WTC11 (cell line): ENCODE measurements at places on chromosomes 6 and 20. TPM values are rescaled to one million over a fixed set of nuclear protein-coding genes. Genes with fewer than 3 reads are reported as not detected.

The FAM83D gene
- 57.7 to 66.9 TPM (median 58.3 TPM) in 3 replicates for total RNA-seq

The SUMO4 gene
- total RNA-seq, result 0.55 to 1.2 TPM (median 0.73 TPM) in 3 replicates

The DACT2 gene
- 3.4 to 4.9 TPM (median 3.8 TPM) in 3 replicates for total RNA-seq

The IFT52 gene
- 26.0 to 29.1 TPM (median 27.5 TPM) in 3 replicates for total RNA-seq

The CPNE5 gene
- 0.44 to 0.71 TPM (median 0.48 TPM) in 3 replicates for total RNA-seq

The C4A gene
- total RNA-seq, result 3.8 to 5.2 TPM (median 4.2 TPM) in 3 replicates

The FAXC gene
- total RNA-seq, result 10.2 to 12.9 TPM (median 11.1 TPM) in 3 replicates

The SIRPB2 gene
- not detected in 3 replicates for total RNA-seq

The BPIFB1 gene
- total RNA-seq, result 0.09 to 0.11 TPM in 2 of 3 replicates, not detected in the other

The LAMP5 gene
- total RNA-seq, result 0.11 to 0.37 TPM (median 0.31 TPM) in 3 replicates

The HLA-DPB1 gene
- 18.0 to 23.9 TPM (median 21.3 TPM) in 3 replicates for total RNA-seq

The FAM210B gene
- total RNA-seq, result 16.5 to 19.1 TPM (median 16.5 TPM) in 3 replicates

The ZNF831 gene
- 0.02 to 0.04 TPM in 2 of 3 replicates, not detected in the other for total RNA-seq

GRCh38 chr20:39259010-39259803 lies 297.1 kb downstream of the DHX35 start:
- DNase-seq, result no peak
- H3K4me1 ChIP-seq, result no peaks in the 10 kb centered on the region
- H3K4me3 ChIP-seq, result no peak overlapping the region

GRCh38 chr20:24877652-24878051 lies 71.4 kb upstream of the CST7 start:
- H3K27me3 ChIP-seq, result no peaks in the 10 kb centered on the region
- no peak overlapping the region for H3K4me3 ChIP-seq
- peaks cover 14% of the 10 kb centered on the region for H3K36me3 ChIP-seq
- H3K27ac ChIP-seq, result no peak overlapping the region
- no peak for DNase-seq
- no peaks in the 10 kb centered on the region for H3K4me1 ChIP-seq

DNA sequence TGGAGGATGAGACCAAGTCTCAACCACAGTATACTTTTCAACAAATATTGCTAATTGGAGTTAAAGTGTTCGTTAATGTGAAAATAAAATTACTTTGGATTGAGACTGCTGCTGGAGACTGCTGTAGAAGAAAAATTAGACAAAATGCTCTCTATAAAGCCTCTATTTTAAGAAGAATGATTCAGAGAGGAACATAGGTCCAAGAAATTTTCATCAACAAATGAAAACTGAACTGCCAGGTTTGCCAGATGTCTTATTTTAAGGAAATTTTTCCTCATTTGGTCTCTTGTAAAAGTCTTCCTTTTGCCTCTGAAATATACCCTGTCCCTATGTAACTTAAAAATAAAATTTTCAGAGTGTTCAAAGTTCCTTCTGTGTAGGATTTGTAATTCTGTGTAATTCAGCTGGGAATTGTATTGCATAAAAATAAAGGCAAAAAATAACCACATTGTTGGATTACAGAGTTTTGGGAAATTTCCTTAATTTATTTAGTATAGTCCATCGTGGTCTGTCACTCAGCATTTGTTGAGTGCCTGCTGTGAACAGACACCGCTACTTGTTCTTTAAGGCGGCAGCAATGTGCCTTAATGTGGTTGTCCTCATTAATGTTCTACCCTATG lies 27.4 kb downstream of the ANKS1A start:
- no peak overlapping the region for H3K27ac ChIP-seq
- H3K27me3 ChIP-seq, result no peaks in the 10 kb centered on the region
- no peak overlapping the region for H3K4me3 ChIP-seq
- H3K4me1 ChIP-seq, result peaks cover 3% of the 10 kb centered on the region
- no peak for DNase-seq

GRCh38 chr20:31839782-31840487 lies 5.5 kb downstream of the FOXS1 start:
- H3K4me3 ChIP-seq, result no peak overlapping the region
- H3K27me3 ChIP-seq, result no peaks in the 10 kb centered on the region
- no peak for DNase-seq
- H3K27ac ChIP-seq, result no peak overlapping the region
- H3K4me1 ChIP-seq, result peaks cover 33% of the 10 kb centered on the region

DNA sequence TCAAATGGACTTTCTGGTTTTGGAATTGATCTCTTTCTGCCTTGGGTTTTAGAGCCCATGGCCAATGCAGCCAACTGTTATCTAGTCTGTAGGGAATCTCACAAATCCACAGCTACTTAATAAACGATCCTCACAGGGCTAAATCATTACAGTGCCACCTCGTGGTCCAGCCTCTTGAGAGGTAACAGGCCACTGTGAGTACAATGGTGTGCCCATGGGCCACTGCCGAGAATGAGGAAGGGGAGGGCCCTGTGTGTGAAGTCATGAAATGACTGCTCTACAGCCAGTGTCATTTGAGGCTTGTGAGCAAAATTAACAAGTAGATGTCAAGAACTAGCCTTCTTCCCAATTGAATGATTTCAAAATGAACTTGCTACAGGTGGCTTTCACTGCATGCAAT lies 54.3 kb upstream of the GMPR start:
- peak; percentile 36 for DNase-seq
- peaks cover 3% of the 10 kb centered on the region for H3K36me3 ChIP-seq
- peaks cover 12% of the 10 kb centered on the region for H3K4me1 ChIP-seq
- no peaks in the 10 kb centered on the region for H3K27me3 ChIP-seq

DNA sequence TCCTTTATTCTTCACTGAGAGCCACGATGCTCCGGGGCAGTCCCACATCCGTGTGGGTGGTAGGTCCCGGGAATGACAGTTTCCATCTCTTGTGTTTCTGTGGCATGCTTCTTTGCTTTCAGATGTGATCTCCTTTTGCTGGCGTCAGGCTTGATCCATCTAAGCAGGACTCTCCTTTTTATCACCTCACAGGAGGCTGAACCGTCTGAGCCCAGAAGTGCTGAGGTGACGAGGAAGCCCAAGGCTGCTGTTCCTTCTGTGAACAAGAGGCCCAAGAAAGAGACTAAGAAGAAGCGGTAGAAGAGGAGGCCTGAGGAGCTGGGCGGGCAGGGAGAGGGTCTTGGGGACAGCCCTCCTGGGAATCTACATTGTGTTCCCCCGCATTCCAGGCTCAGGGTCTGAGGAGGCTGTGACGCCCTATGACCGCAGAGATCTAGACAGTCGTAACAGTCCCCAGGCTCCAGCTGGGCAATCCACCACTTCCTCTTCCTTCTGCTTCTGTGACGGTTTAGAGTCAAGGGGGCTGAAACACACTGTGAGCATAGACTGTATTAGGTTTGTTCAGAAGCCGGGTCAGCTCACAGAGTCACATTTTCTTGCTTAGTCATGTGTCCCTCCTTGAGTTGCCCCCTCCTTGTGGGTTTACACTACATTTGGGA lies 26.8 kb downstream of the MANBAL start:
- no peaks in the 10 kb centered on the region; the same call in 1 of the 2 replicates for H3K27me3 ChIP-seq
- H3K27ac ChIP-seq, result peak overlapping the region; percentile 93
- H3K4me1 ChIP-seq, result peaks cover 50% of the 10 kb centered on the region
- H3K36me3 ChIP-seq, result peaks cover 10% of the 10 kb centered on the region
- DNase-seq, result no peak

DNA sequence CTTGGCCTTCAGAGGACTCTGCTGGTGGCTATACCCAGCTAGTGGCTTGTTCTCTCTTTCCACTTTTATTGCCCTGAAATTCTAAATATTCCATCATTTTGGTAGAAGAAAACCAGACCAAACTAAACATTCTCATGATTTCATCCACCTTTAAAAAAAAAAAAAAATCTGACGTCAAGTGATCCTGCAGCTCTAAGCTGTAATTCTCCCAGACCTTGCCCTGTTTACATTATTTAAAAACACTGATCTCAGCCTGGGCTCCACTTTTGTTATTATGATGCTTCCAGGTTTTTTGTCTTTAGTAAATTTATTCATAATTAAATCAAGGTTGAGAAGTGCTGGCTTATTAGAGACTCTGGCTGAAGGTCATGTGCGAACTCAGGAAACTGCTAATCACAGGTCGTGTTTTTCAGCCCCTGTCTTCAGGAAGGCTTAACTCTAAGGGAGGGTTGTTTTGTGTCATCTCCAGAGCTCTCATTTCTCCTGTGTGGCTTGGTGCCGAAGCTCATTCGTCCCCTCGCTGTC lies 114.4 kb downstream of the MTHFD1L start:
- H3K4me1 ChIP-seq, result peaks cover 7% of the 10 kb centered on the region; the same call in 1 of the 2 replicates
- no peak overlapping the region for H3K4me3 ChIP-seq
- H3K27me3 ChIP-seq, result no peaks in the 10 kb centered on the region
- peaks cover 6% of the 10 kb centered on the region for H3K36me3 ChIP-seq

- peaks cover 59% of the 10 kb centered on the region for H3K27me3 ChIP-seq
- no peak overlapping the region for H3K4me3 ChIP-seq
These were observed 2.7 kb downstream of the TOX2 start for GRCh38 chr20:43917380-43917779.

- no peak for DNase-seq
- no peaks in the 10 kb centered on the region for H3K36me3 ChIP-seq
- H3K27me3 ChIP-seq, result no peaks in the 10 kb centered on the region; the same call in 1 of the 2 replicates
- H3K4me3 ChIP-seq, result no peak overlapping the region
These were observed 46.7 kb downstream of the MARCKS start for GRCh38 chr6:113903666-113904330.

DNA sequence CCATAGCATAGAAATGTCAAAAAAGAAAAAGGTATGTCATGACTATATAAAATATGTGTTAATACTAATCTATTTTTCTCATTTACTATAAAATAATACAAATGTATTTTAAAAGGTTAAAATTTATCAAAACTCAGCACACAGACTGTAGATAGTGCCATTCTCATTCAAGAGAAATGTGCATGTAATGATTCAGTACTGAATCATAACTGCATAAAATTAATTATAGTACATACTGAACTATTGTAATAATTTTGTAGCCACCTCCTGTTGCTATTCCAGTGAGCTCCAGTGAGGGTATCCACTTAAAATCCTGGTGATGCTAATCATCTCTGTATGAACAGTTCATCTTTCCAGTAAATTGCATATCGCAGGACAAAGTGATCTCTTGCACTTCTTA lies 82.8 kb downstream of the HMGCLL1 start:
- no peak overlapping the region for H3K4me3 ChIP-seq
- peaks cover 8% of the 10 kb centered on the region for H3K4me1 ChIP-seq

DNA sequence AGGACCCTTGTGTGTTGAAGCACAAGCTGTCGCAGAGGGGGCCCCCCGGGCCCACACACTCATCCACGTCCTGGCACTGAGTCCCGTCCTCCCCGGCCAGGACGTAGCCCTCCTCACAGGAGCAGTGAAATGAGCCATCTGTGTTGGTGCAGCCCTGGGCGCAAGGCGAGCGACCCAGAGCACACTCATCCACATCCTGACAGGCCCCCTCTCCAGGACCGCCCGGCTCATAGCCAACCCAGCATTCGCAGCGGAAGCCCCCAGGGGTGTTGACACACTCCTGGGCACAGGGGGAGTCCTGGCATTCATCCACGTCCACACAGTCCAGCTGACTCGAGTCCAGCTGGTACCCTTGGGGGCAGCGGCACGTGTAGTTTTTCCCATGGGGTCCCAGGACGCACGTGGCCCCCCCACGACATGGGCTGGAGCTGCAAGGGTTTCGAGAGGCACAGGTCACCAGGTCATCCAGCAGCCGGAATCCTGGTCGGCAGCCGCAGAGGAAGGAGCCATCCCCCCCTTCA lies 1.2 kb downstream of the CD93 start:
- H3K4me3 ChIP-seq, result no peak overlapping the region
- DNase-seq, result no peak
- H3K4me1 ChIP-seq, result peaks cover 28% of the 10 kb centered on the region
- no peaks in the 10 kb centered on the region for H3K36me3 ChIP-seq

DNA sequence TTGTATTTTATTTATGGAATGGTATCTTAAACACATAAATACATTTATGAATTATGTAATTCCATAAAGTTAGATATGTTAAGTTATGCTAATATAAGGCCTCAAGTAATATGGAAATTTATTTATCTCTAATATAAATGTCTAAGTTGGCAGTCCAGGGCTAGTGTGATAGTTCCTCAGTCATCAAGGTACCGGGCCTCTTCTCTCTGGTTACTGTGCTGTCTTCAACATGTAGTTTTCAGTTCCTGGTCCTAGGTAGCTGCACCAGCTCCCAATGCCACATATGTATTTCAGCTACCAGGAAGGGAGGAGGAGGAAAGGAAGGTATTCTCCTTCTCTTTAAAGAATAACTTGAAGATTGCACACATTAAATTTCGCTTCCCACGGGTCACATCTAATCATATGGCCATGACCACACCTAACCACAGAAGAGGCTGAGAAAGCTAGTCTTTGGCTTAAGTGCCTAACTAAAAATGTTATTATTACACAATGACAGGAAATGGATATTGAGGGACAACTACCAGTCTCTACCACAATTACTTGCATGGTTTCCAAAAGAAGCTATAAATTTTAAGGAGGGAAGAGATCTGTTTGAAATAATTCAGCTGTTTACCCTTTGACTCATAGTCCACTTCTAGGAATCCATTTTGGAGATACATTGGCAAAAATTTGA lies 68.6 kb downstream of the BCKDHB start:
- H3K36me3 ChIP-seq, result peaks cover 2% of the 10 kb centered on the region; the same call in 1 of the 2 replicates
- DNase-seq, result no peak
- no peaks in the 10 kb centered on the region for H3K4me1 ChIP-seq
- H3K27me3 ChIP-seq, result no peaks in the 10 kb centered on the region
- no peak overlapping the region for H3K27ac ChIP-seq
- no peak overlapping the region for H3K4me3 ChIP-seq

- no peaks in the 10 kb centered on the region for H3K36me3 ChIP-seq
- H3K4me3 ChIP-seq, result no peak overlapping the region
- no peak for DNase-seq
- H3K27me3 ChIP-seq, result no peaks in the 10 kb centered on the region
- H3K27ac ChIP-seq, result no peak overlapping the region
- peaks cover 11% of the 10 kb centered on the region for H3K4me1 ChIP-seq
These were observed 64.8 kb upstream of the NAA20 start for GRCh38 chr20:19952392-19952791.

- H3K27me3 ChIP-seq, result no peaks in the 10 kb centered on the region
- no peak overlapping the region for H3K27ac ChIP-seq
These were observed 144.3 kb downstream of the GRIK2 start for GRCh38 chr6:101537753-101538316.

DNA sequence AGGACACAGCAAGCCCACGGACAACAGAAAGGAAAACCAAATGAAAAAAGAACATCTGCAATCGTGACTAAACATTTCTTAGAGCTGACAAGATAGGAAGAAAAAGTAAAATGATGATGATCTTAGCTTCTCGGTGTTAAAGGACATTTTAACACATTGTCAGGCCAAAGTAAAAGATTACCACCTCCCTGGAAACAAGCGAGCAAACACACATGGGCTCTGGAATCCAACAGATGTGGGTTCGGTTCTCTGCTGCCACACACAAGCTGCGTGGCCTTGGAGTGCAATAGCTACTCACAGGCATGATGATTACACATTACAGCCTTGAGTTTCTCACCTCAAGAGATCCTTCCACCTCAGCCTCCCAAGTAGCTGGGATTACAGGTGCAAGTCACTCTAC lies 7.5 kb upstream of the AAR2 start:
- no peaks in the 10 kb centered on the region for H3K27me3 ChIP-seq
- H3K36me3 ChIP-seq, result no peaks in the 10 kb centered on the region
- no peaks in the 10 kb centered on the region for H3K4me1 ChIP-seq
- no peak overlapping the region for H3K4me3 ChIP-seq

DNA sequence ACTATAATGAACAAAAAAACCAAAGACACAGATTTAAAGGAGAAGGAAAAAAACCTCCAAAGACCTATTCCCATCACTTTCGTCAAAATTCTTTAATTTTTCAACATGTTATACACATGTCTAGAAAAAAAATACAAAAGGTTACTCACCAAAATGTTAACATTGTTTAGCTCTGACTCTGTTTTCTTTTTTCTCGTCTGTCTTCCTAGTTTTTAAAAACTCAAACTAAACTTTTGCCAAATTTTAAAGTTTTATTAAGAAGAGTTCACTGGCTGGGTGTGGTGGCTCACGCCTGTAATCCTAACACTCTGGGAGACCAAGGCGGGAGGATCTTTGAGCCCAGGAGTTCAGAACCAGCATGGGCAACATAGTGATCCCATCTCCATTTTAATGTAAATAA lies 10.8 kb downstream of the MCUR1 start:
- no peaks in the 10 kb centered on the region for H3K4me1 ChIP-seq
- H3K27me3 ChIP-seq, result no peaks in the 10 kb centered on the region
- H3K27ac ChIP-seq, result no peak overlapping the region
- no peak overlapping the region for H3K4me3 ChIP-seq
- no peak for DNase-seq
